ENCODE measurements at places on chromosomes 7 and 10.

GRCh38 chr10:102407425-102408130, 11.0 kb downstream of the PSD start:
- DNase-seq: no peak

GRCh38 chr10:79387466-79387973, 40.3 kb downstream of the PPIF start:
- DNase-seq: no peak

- no peak for DNase-seq
These were observed 15.6 kb upstream of the MKRN1 start for GRCh38 chr7:140494867-140495266.

DNA sequence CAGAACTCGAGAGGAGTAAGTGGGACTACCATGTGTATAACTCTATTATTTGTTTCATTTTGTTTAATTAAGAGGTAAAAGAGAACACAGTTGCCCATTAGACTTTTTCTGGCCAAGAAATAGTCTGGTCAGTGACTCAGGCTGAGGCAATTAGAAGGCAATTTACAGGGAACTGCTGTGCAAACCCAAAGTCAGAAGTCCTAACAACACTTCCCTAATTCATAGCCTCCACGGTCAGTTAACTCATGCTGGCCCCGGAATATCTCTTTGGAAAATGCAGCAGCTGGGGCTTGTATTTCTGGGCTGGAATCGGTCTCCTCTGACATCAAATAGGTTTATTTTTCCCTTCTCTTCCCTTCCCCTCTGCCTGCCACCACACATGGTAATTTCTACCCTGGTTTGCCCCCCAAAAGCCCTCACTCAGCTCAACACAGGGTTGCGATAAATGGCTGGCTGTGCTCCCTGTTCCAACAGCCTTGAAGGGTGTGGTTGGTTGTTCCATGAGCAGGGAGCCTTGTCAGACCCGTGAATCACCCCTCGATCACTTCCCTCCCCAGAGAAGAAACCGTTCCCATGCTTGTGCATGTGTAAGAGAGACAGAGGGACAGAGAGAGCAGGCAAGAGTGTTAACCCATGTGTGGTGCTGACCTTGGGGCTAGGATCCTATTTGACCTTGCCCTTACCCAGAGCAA, 5.3 kb downstream of the SH3PXD2A start:
- no peak for DNase-seq

GRCh38 chr7:116706668-116707126, 34.7 kb downstream of the MET start:
- DNase-seq: no peak

DNA sequence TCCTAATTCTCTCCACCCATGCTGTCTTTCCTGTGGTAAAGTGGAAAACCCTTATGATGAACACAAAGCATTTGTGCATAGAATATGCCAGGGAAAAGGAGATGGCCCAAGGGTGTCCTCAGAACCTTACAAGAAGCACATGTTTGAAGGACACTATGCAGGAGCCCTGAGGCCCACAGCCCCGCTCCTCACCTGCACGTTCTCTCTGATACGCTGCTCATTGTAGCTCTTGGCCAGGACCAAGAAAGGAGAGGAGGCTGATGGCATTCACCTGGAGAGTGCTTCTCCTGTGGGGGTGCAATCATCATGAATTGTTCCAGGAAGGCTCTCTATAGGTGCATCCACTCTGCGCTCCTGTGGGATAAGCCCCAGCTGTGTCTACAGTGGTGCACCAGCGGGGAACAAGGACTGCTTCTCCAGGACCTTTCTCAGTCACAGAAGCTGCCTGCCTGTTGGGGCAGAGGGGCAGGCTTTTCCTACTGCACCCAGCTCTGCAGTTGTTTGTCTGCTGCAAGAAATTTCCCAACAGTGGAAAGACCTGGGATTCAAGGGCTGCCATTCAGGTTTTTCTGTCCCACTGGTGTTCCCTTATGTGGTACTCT, 19.9 kb downstream of the AKR1C2 start:
- DNase-seq: no peak

- DNase-seq: no peak
These were observed 4.7 kb downstream of the PPP1R9A start for GRCh38 chr7:94912085-94912484.

GRCh38 chr10:132793213-132793612, 7.3 kb upstream of the NKX6-2 start:
- DNase-seq: no peak

GRCh38 chr10:76558586-76558985, 1079.0 kb downstream of the KCNMA1 start:
- DNase-seq: no peak

GRCh38 chr7:95395755-95396135, 430 bp downstream of the PON3 start:
- no peak for DNase-seq

- DNase-seq: no peak
These were observed 108.5 kb downstream of the SND1 start for GRCh38 chr7:127760436-127761031.

DNA sequence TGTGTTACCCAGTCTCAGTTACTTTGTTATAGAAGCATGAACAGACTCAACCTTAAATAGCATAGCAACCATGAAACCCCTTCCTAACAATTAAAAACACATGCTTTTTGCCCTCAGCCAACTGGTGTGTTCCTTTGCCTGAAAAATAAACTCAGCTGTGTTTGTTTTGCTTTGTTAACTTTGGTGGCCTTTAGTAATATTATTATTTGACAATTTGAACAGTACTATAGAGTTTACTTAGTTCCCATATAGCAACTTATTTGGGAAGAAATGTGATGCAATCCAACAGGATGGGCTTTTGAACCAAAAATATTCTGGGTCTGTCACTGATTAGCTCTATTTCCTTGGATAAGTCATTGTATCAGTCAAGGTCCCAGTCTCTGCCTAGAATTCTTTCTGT, 22.5 kb upstream of the MKLN1 start:
- no peak for DNase-seq

DNA sequence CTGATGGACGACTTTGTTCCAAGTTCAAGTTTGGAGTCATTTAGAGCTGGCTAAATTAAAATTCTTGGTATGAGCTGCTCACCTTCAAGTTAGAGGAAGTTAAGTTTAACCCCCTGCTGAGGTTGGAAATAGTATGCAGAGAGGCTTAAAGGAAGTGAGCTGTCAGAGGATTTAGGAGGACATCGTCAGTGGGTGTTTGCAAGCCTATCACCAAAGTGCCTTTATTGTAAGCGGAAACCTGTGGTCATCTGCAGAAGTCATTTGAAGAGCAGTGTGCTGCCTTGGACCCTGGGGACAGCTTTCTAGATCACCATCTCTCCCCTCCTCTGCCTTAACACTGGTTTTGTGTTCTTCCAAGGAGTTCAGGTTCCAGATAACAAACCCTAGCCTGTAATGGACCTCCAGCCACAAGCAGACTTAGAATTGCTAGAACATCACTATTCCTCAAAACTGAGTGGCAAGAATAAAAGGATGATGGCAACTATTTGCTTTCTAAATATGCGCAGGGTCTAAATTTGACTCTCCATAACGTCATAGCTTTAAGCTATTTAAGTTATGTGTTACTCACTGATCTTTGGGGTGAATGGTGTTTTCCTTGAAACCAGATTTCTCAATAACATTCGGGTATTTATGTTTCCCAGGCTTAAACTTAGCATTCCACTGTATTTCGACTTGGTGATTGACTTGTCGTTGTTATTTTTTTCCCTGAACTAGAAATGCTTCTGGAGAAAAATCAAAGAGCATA, 93.4 kb downstream of the SLC39A12 start:
- DNase-seq: no peak

DNA sequence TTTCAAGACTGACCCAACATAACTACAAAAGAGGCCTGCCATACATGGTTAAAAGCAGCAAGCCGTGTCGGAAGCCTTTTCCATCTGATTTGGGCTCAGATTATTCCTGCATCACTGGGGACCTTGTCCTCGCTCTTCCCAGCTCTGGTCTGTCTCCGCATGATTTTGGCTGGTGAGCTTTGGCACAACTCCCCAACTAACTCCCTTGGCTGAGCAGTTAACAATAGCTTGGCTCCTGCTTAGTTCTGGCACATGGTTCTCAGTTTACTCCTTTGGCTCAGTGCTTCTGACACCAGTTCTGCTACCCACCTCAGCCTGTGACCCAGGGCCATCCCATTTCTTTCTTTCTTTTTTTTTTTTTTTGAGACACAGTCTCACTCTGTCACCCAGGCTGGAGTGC, 17.0 kb downstream of the AGK start:
- DNase-seq: no peak

Measured in stimulated activated CD8-positive, alpha-beta memory T cell treated with anti-CD3 and anti-CD28 coated beads, Interleukin-15, amount 100 ng/mL, for 24 hours (primary cell).